ENCODE measurements at places on chromosomes 11 and 22. TPM values are rescaled to one million over a fixed set of nuclear protein-coding genes. Genes with fewer than 3 reads are reported as not detected.

- peak; percentile 45 for DNase-seq
Observed at GRCh38 chr11:26331911-26332571, at the start of gene ANO3. Gene ANO3 (plus strand): TSS chr11:26332130. CDS start chr11:26332276, 146 bp downstream.

DNA sequence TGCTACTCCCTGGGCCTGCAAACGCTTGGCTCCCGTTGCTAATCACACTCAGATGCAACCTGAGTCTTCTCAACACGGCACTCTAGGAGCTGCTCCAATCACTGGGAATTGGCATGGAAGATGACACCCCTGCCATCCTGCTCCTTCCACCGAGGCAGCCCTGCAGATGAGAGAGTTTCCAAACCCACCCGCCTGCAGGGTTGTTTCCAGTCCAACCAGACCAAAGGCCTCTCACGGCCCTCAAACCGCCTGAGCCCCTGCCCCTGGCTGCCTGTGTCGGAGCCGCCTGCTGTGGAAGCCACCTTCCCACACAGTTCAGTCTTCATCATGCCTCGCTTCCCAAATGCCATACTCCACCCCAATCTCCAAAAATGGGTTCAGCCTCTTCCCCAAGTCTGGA lies 36.8 kb upstream of the TP53I11 start:
- no peak for DNase-seq

Gene OR52W1
- not detected for total RNA-seq

Gene CHRDL2
- total RNA-seq, result 0.26 TPM

Gene OR8G5
- total RNA-seq, result not detected

Data from dermis microvascular lymphatic vessel endothelial cell (primary cell).